COLO829 (cell line): ENCODE measurements at places on chromosomes 4 and X.

- no peak for DNase-seq
Measured at GRCh38 chr4:112083587-112084347, 61.5 kb upstream of the FAM241A start.

GRCh38 chrX:53018627-53019026 lies 30.0 kb upstream of the GPR173 start:
- DNase-seq, result no peak

- no peak for DNase-seq
Measured at GRCh38 chr4:16290681-16291420, 64.6 kb upstream of the TAPT1 start.

DNA sequence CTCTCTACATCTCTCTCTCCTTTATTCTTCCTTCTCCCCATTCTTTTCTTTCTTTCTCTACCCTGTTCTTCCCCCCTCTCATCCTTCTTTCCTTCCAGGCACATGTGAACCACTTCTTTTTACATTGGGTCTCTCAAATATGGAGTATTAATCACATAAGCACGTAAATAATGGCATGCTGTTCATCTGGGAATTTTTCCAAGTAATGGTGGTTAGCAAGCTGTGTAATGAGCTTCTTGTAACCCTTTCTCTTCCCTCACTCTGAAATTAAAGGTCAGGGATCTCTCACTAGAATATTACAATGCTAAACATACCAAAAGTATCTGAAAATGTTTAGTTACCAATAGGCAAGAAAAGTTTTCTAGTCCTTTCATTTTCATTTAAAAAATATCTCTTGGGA lies 239.9 kb upstream of the TEX13A start:
- no peak for DNase-seq

- DNase-seq, result no peak
Measured at GRCh38 chr4:125011646-125012045, 299.1 kb upstream of the ANKRD50 start.

- peak; percentile 71 for DNase-seq
Measured at GRCh38 chr4:78661921-78662521, 110.5 kb downstream of the ANXA3 start.

GRCh38 chr4:7377223-7377865 lies 57.4 kb downstream of the PSAPL1 start:
- DNase-seq, result no peak

GRCh38 chrX:38570396-38570795 lies 9.1 kb downstream of the TSPAN7 start:
- no peak for DNase-seq

- no peak for DNase-seq
Measured at GRCh38 chr4:184310881-184311709, 93.4 kb upstream of the ENPP6 start.

DNA sequence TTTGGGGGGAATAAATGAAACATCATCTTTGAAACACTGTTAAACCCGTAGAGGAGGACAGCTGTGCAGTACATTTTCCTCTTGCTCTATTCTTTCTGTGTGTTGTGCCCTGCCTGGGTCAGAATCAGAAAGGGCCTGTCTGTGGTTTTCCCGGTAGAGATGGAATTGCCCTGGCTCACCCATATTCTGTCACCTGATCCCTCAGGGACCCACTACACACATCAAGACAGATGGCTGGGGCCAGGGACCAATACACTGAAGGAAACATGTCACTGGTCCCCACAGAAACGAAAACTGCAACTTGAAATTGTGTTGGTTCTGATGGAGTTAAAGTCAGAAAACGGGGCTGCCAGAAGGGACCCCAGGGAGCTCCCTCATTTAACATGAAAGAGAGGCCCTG lies 114.9 kb downstream of the ZNF827 start:
- no peak for DNase-seq

- no peak for DNase-seq
Measured at GRCh38 chrX:4655743-4656142, 942.3 kb upstream of the PRKX start.

DNA sequence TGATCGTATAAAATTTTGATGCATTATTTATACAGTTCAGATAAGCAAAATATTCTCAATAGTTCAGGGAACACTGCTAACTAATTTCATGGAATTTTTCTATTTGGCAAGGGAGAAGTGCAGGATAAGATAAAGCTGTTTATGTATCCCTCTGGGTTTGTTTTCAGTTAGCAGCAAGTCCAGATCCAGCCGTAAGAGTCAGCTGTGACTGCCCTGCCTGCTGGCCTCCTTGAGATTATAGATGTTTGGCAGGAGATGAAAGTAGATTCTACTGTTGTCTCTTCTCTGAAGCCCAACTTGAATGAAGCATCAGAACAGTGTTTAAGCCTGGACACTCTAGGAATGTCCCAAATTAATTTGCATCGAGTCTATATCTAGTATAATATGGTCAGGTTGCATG lies 29.5 kb downstream of the ANTXR2 start:
- no peak for DNase-seq

DNA sequence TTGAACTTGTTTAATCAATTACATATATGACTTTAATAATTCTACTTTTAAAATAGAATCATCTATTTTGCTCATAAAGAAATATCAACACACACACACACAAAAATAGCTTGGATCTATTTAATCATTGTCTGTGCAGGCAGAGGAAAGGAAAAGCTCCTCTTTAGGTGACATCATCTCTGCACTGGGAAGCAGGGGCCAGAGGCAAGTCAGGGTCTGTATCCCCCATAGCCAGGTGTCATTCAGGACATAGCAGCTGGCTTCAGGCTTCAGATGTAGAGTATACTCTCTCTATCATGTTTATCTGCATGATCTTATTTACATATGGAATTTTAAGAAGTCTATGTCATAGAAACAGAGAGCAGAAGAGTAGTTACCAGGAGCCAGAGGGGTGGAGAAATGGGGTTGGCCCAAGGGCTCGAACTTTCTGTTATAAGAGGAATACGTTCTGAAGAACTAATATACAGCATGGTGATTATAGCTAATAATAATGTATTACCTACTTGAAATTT lies 110.4 kb upstream of the LDB2 start:
- no peak for DNase-seq

DNA sequence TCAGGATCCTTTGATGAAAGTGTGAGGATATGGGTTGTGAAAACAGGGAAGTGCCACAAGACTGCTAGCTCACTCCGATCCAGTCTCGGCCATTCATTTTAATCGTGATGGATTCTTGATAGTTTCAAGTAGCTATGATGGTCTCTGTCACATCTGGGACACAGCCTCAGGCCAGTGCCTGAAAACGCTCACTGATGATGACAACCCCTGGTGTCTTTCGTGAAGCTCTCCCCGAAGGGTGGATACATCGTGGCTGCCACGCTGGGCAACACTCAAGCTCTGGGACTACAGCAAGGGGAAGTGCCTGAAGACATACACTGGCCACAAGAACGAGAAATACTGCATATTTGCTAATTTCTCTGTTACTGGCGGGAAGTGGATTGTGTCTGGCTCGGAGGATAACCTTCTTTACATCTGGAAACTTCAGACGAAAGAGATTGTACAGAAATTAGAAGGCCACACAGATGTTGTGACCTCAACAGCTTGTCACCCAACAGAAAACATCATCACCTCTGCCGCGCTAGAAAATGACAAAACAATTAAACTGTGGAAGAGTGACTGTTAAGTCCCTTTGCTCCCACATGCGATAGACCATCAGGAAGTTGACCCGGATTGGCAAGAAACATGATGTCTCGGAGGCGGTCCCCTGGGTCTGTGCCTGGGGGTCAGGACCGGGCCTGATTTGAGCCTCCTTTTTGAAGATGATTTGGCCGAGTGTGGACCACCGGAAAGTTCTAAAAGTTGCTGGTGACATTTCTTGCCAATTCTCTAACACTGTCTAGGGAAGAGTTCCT lies 22.2 kb downstream of the LIAS start:
- no peak for DNase-seq
